Renal cortical epithelial cell (primary cell): ENCODE measurements at places on chromosomes 16 and 17. TPM values are rescaled to one million over a fixed set of nuclear protein-coding genes. Genes with fewer than 3 reads are reported as not detected.
A peak's percentile ranks its signal among the peaks of the same experiment; 100 is the strongest.

DNA sequence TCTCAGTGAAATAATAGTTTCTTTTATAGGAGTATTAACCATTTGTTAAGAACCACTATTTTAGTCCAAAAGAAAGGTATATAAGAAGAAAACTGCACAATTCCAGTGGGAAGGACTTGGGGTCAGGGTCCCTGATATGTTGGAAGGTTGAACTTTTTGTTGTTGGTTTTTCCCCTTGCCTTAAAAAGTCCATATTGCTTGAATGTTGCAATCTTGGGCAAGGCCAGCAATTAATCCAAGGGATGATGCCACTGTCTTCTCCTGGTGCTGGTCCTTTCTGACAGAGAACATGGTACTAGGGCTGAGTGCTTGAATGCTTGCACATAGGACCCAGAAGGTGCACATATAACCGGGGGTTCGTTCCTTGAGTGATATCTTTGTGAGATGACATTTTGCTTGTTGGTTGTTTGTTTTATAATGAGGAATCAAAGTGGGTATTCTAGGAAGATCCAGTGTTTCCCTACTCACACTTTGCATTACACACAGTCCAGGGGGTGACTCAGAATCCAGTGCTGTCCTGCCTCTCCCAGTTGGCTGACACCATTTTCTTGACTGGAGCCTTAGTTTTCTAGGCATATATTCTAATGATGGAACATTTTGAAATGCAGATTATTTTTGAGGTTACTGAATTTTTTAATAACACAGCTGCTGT lies 54.9 kb downstream of the SIAH1 start:
- no peak for DNase-seq

Gene PLEKHG4
- 13.9 and 18.5 TPM in 2 replicates for total RNA-seq

DNA sequence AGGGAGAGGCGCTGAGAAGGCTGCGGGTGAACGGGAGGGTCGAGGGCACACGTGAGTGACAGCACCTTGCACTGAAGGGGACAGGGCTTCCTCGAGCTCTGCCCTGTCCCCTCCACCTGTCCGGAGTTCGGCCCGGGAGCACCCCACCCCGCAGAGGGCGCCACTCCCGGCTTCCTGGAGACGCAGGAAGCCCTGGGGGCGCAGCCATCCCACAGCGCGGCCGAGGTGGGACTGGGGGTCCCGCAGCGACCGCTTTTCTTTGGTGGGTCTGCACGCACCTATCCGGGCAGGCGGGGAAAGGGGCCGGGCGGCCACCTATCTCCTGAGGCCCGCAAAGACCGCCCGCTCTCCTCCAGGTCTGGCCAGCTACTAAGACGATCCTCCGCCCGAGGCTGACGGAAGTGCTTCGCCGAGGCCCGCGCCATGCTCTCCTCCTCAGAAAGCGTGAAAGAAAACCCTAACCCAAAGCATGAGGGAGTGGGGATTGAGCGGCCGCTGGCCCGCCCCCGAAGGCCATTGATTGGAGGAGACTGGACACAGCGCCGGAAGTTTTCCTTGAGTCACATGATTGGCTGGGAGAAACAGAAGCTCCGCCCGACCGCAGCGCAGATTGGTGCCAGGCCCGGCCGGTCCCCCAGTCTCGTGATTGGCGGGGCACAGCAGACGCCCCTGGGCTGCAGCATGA lies 34.4 kb downstream of the DDX19A start:
- peak; percentile 94 for DNase-seq

Gene KRTAP4-6
- not detected in 2 replicates for total RNA-seq

- DNase-seq = peak; percentile 61
These were observed 46.6 kb downstream of the NUP93 start for GRCh38 chr16:56776562-56776961.

DNA sequence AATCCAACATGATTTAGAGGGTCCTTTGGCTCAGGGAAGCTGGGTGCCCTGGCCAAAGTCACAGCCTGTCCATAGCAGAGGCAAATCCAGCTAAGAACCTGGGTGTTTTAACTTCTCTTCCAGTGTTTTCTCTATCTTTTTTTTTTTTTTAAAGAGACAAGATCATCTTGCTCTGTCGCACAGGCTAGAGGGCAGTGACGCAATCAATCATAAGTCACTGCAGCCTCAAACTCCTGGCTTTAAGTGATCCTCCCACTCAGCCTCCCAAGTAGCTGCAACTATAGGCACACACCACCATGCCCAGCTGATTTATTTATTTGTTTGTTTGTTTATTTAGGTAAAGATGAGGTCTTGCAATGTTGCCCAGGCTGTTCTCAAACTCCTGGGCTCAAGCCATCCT lies 14.8 kb upstream of the GRIN2A start:
- no peak for DNase-seq

- no peak for DNase-seq
These were observed 632 bp downstream of the CYBC1 start for GRCh38 chr17:82449883-82450356.

DNA sequence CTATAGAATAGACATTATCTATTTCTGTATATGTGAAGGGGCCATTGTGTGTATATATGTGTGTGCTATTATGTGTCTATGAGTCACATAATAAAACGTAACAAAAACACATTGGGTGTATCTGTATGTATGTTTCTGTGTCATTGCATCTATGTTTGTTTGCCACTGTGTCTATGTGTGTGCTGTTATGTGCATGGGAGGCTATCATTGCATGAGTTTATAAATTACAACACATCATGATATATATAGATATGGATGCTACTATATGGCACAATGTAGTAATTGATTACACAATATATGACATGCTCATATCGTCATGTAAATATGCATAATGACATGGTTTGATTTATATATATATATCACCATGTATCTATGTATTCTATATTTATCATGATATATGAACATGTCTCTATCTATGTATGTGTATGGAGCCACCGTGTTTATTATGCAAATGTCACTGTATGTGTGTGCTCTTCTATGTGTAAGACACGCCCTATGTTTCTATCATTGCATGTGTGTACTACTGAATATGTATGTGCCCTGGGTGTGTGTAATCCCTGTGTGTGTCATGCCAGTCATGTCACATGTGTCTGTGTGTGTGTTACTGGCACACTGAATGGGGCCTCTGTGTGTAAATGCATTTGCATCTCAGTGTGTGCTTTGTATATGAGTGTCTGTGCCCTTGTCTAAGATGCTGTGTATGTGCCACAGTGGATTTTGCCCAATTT lies 1.4 kb upstream of the TSPOAP1 start:
- DNase-seq = no peak

Gene OTOA
- total RNA-seq = 0.10 TPM in 1 of 2 replicates, not detected in the other

DNA sequence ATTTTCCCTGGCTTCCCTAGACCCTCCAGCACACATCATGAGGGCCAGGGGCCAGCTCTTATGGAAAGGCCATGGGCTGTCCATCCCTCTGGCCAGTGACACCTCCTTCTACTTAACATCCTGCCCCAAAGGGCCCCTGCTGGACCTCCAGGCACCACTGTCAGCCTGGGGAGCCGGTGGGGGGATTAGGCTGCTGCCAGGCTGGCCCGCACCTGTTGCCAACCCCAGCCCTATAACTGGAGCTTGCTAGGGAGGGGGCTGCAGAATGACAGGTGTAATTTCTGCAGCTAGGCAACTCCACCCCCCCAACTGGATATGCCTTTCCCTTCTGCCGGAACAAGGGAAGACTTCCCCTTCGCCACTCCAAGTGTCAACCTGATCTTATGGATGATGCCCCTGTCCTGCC lies 12.5 kb downstream of the RARA start:
- DNase-seq = no peak

- DNase-seq = peak; percentile 65
These were observed 7.2 kb downstream of the PDK2 start for GRCh38 chr17:50102164-50102991.

- DNase-seq = no peak
These were observed 9.7 kb downstream of the CA4 start for GRCh38 chr17:60159479-60159866.

Gene ZNF205
- total RNA-seq = 15.2 and 20.5 TPM in 2 replicates

DNA sequence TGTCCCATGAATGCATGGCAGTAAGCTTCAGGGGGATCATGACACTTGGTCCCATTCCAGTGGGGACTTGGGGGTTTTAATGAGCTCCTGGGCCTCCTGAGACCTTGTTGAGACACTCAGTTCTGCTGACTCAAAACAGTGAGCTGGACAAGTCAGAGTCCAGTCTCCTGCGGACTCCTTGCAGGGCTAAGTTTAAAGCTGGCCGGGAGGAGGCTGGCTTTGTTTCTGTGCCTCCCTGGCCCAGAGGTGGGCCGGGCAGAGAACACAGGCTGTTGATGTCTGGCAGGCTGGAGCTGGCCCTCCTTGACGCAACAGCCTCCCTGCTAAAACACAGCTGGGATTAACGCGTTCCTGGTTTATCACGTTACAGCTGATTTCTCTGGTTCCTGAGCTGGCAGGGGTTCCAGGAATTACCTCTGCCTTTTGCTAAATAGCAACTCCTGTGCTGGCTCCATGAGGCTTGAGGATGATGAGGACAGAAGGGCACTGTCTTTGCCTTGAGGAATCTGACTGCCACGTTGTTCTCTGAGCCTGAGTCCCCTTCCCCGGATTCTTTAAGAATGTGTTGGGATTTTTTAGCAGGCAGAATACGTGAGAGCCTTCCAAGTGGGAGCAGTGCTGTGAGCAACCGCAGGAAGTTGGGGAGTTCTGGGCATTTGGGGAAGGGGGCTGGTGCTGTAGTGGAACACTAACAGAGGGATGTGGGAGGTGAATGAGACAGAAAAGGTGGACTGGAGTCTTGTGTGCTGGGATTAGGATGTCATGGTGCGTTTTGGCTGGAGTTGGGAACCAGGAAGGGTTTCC lies 2.0 kb downstream of the GPT2 start:
- peak; percentile 54 for DNase-seq

DNA sequence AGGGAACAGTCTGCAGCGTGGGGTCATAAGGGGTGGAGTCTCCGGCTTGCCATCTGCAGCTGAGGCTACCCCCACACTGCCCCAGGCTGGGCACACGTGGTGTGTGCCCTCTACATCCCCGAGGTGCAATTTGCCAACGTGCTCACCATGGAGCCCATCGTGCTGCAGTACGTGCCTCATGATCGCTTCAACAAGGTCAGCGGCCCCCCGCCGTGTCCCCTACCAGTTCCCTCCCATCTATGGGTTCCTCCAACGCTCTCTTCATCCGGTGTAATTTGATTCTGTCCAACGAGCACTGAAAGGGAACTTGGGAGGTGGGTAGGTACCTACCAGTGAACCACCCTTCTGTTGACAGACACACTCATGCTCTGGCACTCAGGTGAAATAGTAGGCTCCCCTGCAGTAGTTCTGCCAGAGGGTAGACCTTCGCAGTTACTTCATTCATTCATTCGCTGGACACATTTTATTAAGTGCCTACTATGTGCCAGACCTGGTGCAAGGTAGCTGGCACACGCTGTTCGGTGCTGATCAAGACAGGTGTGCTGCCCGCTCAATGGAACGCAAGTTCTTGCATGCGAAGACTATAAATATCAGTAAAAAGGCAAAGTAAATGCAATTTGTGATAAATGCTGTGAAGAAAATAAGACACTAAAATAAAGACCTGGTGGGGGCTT lies 2.7 kb downstream of the MLLT6 start:
- no peak for DNase-seq

Gene GDPD1
- 4.1 and 5.0 TPM in 2 replicates for total RNA-seq

Gene SERPINF2
- total RNA-seq = 0.87 and 9.6 TPM in 2 replicates

Gene TMIGD1
- total RNA-seq = not detected in 2 replicates

DNA sequence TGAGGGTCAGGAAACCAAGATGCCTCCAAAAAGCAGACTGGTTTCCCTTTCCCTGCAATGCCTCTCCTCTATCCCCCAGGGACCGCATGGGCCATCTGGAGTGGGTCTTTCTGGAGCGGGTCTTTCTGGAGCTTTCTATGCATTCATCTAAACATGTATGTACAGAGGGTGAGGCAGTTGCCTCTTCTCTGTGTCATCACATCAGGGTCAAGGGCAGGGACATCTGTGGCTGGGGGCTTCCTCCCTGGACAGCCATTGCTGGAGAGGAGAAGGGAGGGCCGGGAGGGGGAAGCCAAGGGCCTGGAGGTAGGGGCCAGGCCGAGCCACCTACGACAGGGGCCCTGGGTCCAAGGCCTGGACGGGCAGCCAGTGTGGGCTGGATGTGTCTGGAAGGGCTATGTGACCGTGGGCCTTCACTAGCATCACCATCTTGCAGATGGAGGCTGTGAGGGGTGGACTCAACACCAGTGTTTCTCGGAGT lies 840 bp downstream of the ADCY7 start:
- DNase-seq = no peak

- no peak for DNase-seq
These were observed 164.4 kb upstream of the CIBAR2 start for GRCh38 chr16:85276721-85277120.
